Caki2 (cell line): ENCODE measurements at places on chromosomes 1 and 21. TPM values are rescaled to one million over a fixed set of nuclear protein-coding genes. Genes with fewer than 3 reads are reported as not detected.

DNA sequence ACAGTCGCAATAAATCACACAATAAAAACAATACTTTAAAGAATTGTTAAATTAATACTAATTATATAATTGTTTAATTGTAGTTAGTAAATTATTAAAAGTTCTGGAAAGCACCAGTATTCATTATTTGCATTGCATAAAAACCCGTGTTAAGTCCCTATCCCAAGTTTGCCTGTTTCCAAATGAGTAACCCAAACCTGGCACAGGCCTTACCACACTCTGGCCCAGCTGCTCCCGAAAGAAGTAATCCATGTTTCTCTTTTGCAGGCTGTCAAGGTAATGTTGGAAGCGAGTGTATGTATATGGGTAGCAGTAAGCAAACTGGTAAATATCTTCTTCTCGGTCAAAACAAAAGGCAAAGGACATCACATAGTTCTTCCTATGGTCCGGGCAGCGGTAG, 268.7 kb upstream of the BEND5 start:
- no peak for DNase-seq

Gene MCOLN2
- total RNA-seq: 3.1 TPM in 1 of 2 replicates, not detected in the other

Gene C1orf198
- 71.2 and 87.1 TPM in 2 replicates for total RNA-seq

DNA sequence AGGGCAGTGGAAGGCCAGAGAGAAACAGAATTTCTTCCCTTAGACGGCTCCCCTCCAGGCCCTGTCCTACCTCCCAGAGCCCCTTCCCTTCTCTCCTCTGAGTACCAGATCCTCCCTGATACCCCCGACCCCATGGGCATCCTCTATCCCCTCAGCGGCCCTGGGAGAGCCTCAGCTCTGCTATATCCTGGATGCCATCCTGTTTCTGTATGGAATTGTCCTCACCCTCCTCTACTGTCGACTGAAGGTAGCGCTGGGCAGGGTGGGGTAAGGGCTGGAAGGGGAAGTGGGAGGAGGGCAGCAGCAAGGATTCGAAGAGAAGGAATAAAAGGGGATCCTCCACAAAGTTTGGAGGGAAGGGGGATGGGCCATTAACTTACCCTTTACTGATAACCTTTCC, 2.7 kb downstream of the FCER1G start:
- no peak for DNase-seq

DNA sequence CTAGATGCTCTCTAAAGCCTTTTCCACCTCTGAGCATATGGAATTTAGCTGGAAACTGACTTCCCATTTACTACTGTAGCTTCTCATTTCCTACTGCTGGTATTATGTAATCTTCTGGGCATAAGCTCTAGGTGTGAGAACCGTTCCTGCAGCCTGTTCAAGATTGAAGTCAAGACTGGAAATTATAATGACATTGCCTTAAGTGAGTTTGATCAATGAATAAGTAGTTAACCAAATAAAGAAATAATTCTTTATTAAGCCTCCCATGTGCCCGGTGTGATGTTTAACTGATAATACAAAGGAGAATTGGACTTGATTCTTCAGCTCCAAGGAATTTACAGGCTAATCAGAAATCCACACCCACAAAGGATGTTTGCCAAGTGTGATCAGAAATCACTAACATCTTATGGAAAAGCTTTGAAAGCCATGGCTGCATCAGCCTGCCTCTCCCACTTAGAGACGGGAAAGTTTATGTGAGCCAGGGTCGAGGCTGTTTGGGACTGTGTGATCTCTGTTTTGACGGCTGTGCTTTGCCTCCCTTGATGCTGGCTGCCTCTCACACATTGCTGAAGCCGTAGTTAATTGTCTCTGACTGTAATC, 36.4 kb upstream of the PRELP start:
- DNase-seq: no peak

DNA sequence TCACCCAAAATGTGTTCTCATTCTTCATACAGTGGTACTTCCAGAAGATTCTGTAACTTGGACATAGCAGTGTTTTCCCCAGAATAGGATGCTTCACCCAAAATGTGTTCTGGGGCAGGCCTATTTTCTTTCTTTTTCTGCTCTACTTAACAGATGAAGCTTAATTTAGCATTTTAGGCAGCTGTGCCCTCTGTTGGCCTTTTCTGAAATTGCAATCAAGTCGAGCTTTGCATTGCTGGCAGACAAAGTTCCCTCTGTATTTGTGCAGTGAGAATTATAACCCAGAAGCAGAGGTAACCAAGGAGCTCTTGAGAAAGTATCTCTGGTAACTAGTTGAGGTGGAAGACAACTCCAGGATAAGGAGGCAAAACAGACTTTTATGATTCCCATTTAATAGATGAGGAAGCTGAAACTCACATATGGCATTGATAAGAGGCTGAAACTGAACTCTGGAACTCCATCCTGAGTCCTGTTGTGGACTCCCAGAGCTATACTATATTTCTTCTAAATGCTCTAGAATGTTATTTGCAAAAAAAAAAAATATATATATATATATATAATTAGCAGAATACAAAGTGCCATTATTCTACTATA, 50.3 kb upstream of the L1TD1 start:
- DNase-seq: peak; percentile 30

Gene ATP8B2
- total RNA-seq: 32.6 and 41.2 TPM in 2 replicates

Gene RPS8
- total RNA-seq: 1,783 and 1,946 TPM in 2 replicates

Gene IL20
- total RNA-seq: not detected in 2 replicates

- no peak for DNase-seq
These were observed 42.8 kb downstream of the RTCA start for GRCh38 chr1:100308777-100309176.

GRCh38 chr21:34706337-34706736, 37.5 kb downstream of the CLIC6 start:
- no peak for DNase-seq

GRCh38 chr1:12040457-12041051, 21.3 kb downstream of the MIIP start:
- DNase-seq: peak; percentile 82

Gene FAM177B
- total RNA-seq: 1.4 TPM in 1 of 2 replicates, not detected in the other

DNA sequence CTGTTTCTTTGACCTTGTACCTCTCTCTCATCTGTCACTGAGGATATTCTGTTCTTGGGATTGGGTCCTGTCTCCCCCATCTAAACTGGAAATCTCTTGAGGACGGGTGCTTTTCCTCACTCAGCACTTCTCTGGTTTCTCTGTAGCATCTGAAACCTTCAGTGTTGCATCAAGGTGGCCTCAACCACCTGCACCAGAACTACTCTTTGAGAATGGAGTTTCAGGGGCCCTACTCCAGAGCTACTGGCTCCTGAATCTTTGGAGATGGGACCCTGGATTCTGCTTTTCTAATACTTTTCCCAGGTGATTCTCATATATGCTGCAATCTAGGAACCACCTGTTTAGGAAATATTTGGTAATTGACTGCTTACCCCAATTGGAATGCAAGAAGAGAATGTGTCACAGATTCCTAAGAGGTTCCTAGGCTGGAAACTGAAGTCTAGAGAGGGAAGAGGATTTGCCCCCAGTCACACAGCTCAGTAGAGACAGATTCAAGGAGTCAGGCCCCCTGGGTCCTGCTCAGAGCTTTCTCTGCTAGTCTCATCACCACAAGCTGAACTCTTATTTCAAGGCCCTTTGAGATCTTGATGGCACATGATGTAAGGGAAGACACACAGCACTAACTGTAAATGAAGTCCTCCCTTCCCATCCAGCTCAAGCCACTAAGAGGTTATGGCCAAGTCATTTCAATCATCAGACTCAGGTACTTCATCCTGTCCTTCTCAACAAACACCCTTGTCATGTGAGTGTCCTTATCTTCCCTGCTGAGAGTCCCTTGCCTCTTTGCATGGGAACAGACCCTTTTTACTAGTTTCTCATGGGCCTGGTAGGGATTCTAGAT, 48.7 kb downstream of the EIF2D start:
- no peak for DNase-seq

- no peak for DNase-seq
These were observed 264.0 kb downstream of the ADGRL2 start for GRCh38 chr1:82064691-82065090.

DNA sequence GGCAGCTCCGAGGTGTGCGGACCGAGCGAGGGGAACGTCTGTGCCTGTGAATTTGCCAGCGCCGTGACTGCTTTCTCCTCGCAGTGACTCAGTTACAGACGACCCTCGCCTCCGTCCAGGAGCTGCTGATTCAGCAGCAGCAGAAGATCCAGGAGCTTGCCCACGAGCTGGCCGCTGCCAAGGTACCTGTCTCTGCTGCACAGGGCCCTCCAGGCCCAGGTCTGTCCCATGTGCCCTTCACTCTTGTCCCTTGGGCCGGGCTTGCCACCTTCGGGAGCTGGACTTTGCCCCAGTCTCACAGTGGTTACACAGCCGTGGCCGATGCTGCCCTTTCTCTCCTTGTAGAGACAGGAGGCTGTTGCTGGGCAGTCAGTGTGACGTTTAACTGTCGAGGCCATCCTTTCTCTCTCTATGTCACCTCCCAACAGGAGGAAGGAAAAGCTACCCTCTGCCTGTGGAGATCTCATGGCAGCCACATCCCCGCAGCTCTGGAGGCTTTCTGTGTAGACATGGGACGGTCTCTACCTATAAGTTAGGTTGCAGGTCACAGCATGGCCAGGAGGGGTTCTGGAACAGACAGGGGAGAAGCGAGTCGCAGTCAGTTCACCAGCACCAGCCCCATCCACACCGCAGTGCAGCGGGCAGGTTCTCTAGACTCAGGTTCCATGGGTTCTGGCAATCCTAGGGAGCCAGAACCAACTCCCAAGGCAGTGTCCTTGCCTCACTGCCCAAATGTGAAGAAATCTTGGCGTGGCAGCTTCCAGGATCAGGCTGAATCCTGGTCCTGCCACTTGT, 149.7 kb downstream of the PEX14 start:
- DNase-seq: no peak

GRCh38 chr1:5711079-5711478, 281.1 kb downstream of the NPHP4 start:
- no peak for DNase-seq

Gene SAMD11
- total RNA-seq: 69.4 and 98.9 TPM in 2 replicates

Gene CLSTN1
- 144 and 149 TPM in 2 replicates for total RNA-seq

GRCh38 chr1:97610748-97611147, 310.1 kb downstream of the DPYD start:
- no peak for DNase-seq

Gene PKP1
- total RNA-seq: not detected in 2 replicates

- no peak for DNase-seq
These were observed 20.9 kb upstream of the RGS13 start for GRCh38 chr1:192615055-192615454.

- no peak for DNase-seq
These were observed 10.4 kb downstream of the HYI start for GRCh38 chr1:43443197-43443946.

Gene UAP1
- total RNA-seq: 39.4 and 46.9 TPM in 2 replicates

Gene SARS1
- total RNA-seq: 133 and 154 TPM in 2 replicates

DNA sequence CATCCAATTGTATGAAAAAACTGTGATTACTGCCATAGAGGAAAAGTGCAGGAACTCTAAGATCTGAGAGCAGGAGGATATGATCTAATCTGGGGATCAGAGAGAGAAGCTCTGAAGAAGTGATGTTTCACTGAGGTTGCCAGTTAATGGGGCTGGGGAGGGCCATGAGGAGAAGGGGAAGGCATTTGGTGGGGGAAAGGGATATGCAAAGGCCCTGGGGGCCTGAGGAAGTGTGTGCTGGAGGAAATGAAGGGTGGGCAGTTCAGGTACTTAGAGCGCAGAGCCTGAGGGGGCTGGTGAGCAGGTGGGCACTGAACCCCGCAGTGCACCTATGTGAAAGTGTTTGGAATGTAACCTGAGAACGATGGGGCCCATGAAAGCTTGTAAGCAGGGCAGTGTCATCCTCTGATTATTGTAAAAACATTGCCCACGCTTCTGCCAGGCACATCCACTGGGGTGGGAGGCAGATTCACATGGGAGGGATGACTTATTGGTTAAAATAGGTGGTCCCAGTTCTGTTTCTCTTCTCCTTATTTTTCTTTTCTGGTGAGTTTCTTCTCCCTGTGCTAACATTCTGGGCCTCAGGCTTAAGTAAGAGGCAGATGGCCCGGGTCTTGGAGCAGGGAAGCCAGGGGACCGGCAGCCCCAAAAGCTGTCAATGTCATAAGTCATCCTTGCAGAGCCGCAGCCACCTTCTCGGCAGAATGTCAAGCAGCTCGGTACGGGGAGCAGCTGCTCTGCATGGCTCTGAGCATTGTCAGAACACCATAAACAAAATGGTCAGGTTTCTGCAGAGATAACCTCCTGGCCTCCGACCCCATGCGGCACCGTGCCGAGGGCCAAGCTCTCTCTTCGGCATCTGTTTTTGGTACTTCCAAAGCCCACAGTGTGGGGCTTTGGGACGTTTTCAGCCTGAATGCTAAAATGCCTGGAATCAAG, 492.0 kb upstream of the VAMP3 start:
- no peak for DNase-seq

DNA sequence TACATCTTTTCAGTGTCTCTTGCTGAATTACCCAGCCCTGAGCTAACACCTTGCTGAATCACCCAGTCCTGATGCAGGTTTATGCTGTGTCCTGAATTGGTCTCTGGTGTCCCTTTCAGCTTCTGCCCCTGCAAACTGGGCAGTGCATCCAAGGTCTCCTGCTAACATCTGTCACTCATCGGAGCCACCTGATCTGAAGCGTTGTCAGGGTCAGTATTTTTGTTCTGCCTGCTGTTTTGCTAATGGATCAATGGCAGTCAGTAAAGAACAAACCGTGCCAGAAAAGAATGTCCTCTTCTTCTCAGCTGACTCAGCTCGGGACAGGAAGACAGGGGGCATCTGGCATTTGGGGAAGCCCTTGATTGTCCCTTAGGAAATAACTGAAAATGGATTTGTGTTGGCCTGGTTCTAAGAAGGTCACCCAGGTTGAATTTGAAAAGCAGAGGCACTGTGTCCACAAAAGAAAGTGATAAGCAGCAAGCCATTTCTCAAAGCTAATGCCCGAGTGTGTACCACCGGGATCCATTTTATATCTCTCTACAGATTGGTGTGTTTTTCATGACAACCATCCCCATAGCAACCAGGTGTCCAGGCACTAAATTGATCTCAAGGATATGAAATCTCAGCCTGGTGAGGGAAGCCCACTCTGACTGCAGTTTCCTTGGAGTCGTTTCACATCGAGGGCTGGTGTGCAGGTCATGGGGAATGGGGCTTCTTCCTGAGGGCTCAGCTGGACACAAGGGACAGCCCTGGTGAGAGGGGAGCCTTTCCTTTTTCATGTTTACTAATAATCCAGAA, 109.7 kb upstream of the IRF2BP2 start:
- DNase-seq: no peak

Gene FCRL2
- total RNA-seq: not detected in 2 replicates

GRCh38 chr21:41635874-41636273, 127.9 kb upstream of the TMPRSS2 start:
- no peak for DNase-seq

Gene CHIA
- total RNA-seq: not detected in 2 replicates

GRCh38 chr1:160644399-160644798, 2.4 kb downstream of the SLAMF1 start:
- DNase-seq: no peak

DNA sequence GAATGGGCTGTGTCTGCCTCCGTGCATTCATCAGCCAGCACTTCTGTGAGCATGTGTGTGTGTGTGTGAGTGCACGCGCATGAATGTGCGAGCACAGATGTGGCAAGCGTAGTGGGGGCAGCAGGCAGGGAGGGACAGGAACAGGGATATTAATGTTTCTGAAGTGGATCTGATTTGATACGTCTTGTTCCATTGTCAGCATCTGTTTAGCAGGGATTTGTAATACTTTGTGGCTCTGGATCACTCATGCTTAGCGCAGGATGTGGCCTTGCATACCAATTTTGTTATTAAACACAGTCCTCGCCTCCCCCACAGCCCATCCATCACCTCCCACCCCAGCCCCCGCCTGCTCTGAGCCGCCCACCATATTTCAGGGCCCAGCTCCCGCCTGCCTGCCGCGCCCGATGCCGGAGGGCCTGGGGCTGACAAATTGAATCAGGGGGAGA, 52.4 kb downstream of the TMEM53 start:
- DNase-seq: no peak

Gene AKT3
- total RNA-seq: 22.9 and 31.3 TPM in 2 replicates
